Uterus (tissue), 4 donors: ENCODE measurements at places on chromosomes 5 and 9.

DNA sequence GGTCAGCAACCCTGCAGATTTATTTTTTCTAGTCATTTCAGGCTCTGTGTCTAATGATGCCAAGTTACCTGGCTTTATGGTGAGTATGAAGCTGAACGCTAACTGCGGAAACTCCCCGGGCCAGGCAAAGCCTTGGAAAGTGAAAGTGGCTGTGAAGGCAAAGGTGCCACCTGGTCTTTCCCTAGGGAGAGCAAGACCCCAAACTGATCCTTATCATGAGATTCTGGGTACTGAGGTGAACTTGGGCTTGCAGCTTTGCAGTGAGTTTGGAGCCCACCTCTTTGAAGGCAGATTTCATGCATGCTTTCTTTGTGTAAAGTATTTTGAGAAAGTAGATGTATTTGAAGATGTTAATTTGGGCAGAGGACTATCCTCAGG is 63.3 kb downstream of the CARTPT start:
- H3K4me3 ChIP-seq = no peak overlapping the region
- no peaks in the 10 kb centered on the region for H3K4me1 ChIP-seq
- no peak for DNase-seq
- no peaks in the 10 kb centered on the region for H3K36me3 ChIP-seq

DNA sequence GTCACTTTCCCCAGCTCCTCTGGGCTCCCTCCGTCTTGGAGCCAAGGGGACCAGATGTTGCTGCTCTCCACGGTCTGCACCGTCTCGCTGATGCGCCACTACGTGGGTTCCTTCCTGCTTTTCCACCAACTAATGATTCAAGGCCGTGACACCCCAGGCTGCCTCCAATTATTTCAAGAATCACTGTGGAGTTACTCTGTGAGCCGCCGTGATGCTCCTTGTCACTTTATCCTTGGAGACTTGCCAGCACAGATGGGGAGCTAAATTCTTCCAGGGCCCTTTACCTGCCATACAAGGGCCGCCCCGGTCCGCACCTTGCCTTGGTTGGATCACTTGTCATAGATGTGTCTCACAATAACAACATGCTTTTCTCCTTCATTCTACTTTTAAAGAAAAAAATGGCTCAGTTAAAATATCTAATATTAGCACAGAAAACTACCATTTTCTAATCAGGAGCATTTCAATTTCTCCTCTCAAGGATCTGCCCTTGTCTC is 202.0 kb downstream of the FSTL4 start:
- H3K4me1 ChIP-seq = no peaks in the 10 kb centered on the region
- no peak overlapping the region for H3K4me3 ChIP-seq
- no peaks in the 10 kb centered on the region for H3K27me3 ChIP-seq
- no peaks in the 10 kb centered on the region for H3K36me3 ChIP-seq
- no peak overlapping the region for H3K27ac ChIP-seq
- no peak for DNase-seq

- no peaks in the 10 kb centered on the region for H3K36me3 ChIP-seq
- no peak overlapping the region for H3K4me3 ChIP-seq
- H3K27me3 ChIP-seq = no peaks in the 10 kb centered on the region
- H3K4me1 ChIP-seq = no peaks in the 10 kb centered on the region
- no peak overlapping the region for H3K27ac ChIP-seq
These were observed 103.3 kb upstream of the ADAMTS19 start for GRCh38 chr5:129356846-129357245.

DNA sequence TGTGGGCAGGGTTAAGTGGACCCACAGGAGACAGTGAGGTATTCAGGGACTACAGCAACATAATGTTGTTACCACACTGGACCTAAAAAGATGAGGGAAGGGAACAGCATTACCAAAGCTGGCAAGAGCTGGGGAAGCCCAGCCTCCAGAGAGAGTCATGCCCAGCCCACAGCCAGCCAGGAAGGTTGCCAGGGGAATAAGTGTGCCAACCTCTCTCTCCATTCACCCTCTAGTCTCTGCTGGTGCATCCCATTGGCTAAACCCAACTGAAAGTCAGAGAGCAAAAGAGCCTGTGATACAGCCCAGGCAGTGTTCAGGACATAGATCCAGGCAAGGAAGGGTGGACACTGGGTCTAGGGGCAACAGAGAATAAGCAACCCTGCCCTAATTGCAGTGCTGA is 35.8 kb upstream of the AFAP1L1 start:
- H3K4me1 ChIP-seq = no peaks in the 10 kb centered on the region
- no peaks in the 10 kb centered on the region for H3K27me3 ChIP-seq
- DNase-seq = no peak
- no peak overlapping the region for H3K27ac ChIP-seq
- H3K36me3 ChIP-seq = no peaks in the 10 kb centered on the region

- no peak overlapping the region for H3K27ac ChIP-seq
- no peak for DNase-seq
- H3K27me3 ChIP-seq = no peaks in the 10 kb centered on the region
- H3K36me3 ChIP-seq = no peaks in the 10 kb centered on the region
These were observed 8.6 kb downstream of the ADAM19 start for GRCh38 chr5:157566902-157567489.

DNA sequence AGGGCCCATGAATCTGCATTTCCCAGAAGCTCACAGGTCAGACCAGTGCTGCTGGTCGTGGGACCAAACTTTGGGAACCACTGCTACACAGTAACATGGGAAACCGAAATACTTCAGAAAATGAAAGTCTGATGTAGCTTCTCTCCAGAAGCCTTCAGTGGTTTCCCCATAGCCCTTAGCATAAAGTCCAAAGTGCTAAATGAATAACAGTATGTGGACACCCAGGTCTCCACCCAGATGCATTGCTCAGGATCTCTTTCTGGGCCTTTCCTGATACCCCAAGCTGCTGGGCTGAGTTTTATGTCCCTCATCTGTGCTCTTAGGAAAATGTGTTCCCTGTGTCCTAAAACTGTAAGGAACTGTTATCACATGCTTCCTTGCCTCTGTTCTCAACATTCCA is 100.4 kb downstream of the NFIB start:
- H3K27me3 ChIP-seq = no peaks in the 10 kb centered on the region
- H3K36me3 ChIP-seq = no peaks in the 10 kb centered on the region
- H3K27ac ChIP-seq = no peak overlapping the region
- peaks cover 4% of the 10 kb centered on the region for H3K4me1 ChIP-seq
- H3K4me3 ChIP-seq = no peak overlapping the region

- no peak overlapping the region for H3K4me3 ChIP-seq
- no peaks in the 10 kb centered on the region for H3K4me1 ChIP-seq
- H3K36me3 ChIP-seq = no peaks in the 10 kb centered on the region
- H3K27me3 ChIP-seq = no peaks in the 10 kb centered on the region
- no peak overlapping the region for H3K27ac ChIP-seq
These were observed 22.2 kb downstream of the SH3GL2 start for GRCh38 chr9:17600962-17601593.

GRCh38 chr5:109900911-109901627 is 211.3 kb downstream of the MAN2A1 start:
- no peaks in the 10 kb centered on the region for H3K4me1 ChIP-seq
- no peak for DNase-seq
- no peaks in the 10 kb centered on the region for H3K36me3 ChIP-seq
- H3K27me3 ChIP-seq = no peaks in the 10 kb centered on the region

DNA sequence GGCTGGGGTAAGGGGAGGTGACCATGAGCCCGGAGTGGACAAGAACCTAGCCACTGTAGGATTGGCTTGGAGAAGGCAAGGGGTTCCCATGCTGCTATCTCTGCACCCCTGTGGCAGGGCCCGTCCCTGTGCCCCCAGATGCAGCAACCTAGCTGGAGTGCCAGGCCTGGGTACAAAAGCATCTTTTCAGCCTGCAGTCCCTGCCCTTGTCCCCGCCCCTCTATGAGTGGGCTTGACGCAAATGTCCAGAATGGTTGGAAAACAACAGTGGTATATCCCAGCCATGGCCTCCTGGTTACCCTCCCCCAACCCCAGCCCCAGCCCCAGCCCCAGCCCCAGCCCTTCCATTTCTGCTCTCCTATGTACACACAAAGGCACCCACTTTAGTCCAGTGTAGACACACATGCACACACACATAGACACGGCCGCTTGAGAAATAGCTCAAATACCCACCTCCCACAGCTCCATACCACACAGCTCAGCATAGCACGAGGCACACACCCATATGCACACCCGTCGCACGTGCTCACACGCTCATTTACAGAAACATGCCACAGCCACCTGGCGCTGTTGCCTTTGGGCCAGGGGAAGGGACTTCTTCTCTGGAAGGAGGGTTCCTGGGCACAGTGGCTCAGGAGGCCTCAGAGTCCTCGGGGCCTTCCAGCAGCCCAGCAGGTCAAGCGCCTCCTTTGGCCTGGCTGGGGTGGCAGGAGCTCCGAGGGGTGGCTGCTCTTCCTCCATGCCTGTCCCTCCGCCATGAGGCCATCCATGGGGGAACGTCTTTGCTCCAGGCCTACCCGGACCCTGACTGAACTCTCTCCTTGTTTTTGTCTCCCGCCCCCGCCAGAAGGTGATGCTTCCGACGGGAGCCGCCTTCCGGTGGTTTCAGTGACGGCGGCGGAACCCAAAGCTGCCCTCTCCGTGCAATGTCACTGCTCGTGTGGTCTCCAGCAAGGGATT is 34.1 kb downstream of the CXXC5 start:
- no peak overlapping the region for H3K27ac ChIP-seq
- no peak for DNase-seq
- no peaks in the 10 kb centered on the region for H3K27me3 ChIP-seq
- no peaks in the 10 kb centered on the region for H3K36me3 ChIP-seq
- H3K4me3 ChIP-seq = no peak overlapping the region
- H3K4me1 ChIP-seq = peaks cover 2% of the 10 kb centered on the region

DNA sequence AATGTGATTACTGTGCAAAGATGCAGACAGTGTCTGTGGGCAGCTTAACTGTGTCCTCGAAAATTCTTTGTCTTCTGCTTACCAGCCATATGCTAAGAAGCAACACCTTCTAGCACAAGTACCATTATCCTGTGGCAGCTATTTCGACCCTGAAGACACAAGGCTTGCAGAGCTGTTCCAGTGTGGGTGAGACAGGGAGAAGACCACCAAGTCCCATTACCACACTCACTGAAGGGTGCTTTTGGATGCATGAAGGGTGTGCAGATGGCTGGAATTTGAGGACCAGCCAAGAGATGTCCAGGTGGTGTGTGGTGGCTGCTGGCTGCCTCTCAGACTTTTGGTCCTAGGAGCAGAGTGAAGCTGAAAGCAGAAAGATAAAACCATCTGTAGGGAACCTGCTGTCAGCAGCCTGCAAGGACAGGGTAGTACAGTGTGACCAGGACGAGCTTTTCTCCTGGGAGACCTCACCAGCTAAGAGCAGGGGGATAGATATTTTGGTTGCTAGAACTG is 161.8 kb downstream of the ICE1 start:
- H3K27ac ChIP-seq = no peak overlapping the region
- DNase-seq = no peak

- DNase-seq = no peak
- H3K4me1 ChIP-seq = peaks cover 9% of the 10 kb centered on the region
- H3K27me3 ChIP-seq = no peaks in the 10 kb centered on the region
- H3K27ac ChIP-seq = peak overlapping the region; percentile 66
- H3K4me3 ChIP-seq = peak overlapping the region; percentile 62
- H3K36me3 ChIP-seq = no peaks in the 10 kb centered on the region
These were observed 657 bp downstream of the MTRR start for GRCh38 chr5:7869474-7870136.

GRCh38 chr9:134323741-134324358 is 2.4 kb upstream of the RXRA start:
- no peak for DNase-seq
- H3K4me1 ChIP-seq = no peaks in the 10 kb centered on the region
- no peaks in the 10 kb centered on the region for H3K27me3 ChIP-seq
- no peak overlapping the region for H3K4me3 ChIP-seq
- H3K27ac ChIP-seq = no peak overlapping the region

DNA sequence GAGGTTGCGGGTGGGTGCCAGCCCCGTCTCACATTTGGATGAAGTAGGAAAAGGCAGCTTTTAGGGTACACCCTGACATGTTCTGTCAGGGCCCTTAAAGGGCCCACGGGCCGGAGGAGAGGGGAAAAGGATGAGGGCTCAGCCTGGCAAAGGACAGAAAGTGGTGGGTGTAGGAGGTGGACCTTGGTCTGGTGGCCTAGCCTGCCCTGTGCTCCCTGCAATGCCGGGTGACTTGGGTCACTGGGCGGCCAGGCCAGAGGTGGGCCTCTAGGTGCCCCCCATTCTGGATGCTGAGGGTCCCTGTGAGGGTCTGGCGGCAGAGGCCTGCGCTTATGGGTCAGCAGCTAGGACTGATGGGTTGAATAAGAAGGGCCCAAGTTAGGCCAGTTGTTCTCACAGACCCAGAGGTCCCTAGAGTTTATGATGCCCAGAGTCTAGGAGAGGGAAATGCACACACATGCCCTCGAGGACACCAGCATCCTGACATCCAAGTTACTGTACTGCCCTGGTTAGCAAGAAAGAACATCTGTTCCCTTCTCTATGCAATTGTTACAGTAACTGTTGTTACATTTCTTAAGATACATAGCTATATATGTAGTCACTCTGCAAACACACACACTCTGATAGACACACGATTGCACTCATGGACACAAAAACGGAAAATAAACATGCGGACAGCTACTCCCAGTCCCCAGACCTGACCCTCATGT is 12.5 kb downstream of the TRIM7 start:
- DNase-seq = no peak
- no peaks in the 10 kb centered on the region for H3K36me3 ChIP-seq
- H3K4me3 ChIP-seq = peak overlapping the region; percentile 72
- peak overlapping the region; percentile 92 for H3K27ac ChIP-seq

GRCh38 chr5:132838516-132839282 is 8.3 kb upstream of the SHROOM1 start:
- H3K4me1 ChIP-seq = no peaks in the 10 kb centered on the region
- DNase-seq = no peak
- H3K27ac ChIP-seq = peak overlapping the region; percentile 75
- no peak overlapping the region for H3K4me3 ChIP-seq
- no peaks in the 10 kb centered on the region for H3K36me3 ChIP-seq
- H3K27me3 ChIP-seq = no peaks in the 10 kb centered on the region

- no peaks in the 10 kb centered on the region for H3K4me1 ChIP-seq
- no peaks in the 10 kb centered on the region for H3K36me3 ChIP-seq
- H3K4me3 ChIP-seq = no peak overlapping the region
- H3K27me3 ChIP-seq = no peaks in the 10 kb centered on the region
- no peak for DNase-seq
These were observed 22.3 kb downstream of the LPCAT1 start for GRCh38 chr5:1501372-1502045.

DNA sequence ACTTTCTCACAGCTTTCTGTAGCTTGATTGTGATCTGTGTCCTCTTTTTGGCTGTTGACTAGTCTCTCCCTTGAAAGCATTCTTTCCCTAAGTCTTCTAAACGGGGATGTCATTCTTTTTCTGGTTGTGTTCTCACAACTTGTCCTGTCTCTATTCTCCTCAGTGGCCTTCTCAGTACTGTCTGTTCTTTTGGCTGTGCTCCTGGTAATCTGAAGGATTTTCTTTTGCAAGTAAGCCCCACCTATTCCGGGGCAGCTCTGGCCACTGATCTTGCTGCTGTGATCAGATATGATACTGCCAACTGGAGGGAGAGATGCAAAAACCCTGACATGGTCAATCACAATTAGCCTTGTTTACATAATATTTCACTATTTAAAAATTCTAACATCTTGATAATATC is 172.2 kb downstream of the CDC42SE2 start:
- H3K27me3 ChIP-seq = no peaks in the 10 kb centered on the region
- no peak overlapping the region for H3K27ac ChIP-seq
- H3K4me3 ChIP-seq = no peak overlapping the region
- no peak for DNase-seq
- H3K4me1 ChIP-seq = no peaks in the 10 kb centered on the region
- no peaks in the 10 kb centered on the region for H3K36me3 ChIP-seq
